ENCODE measurements at places on chromosomes 3 and 15. TPM values are rescaled to one million over a fixed set of nuclear protein-coding genes. Genes with fewer than 3 reads are reported as not detected.

CFAP100 gene
- polyA plus RNA-seq = 0.59 TPM

BMF gene
- 36.5 TPM for polyA plus RNA-seq

LMAN1L gene
- polyA plus RNA-seq = not detected

FETUB gene
- polyA plus RNA-seq = 0.65 TPM

DNA sequence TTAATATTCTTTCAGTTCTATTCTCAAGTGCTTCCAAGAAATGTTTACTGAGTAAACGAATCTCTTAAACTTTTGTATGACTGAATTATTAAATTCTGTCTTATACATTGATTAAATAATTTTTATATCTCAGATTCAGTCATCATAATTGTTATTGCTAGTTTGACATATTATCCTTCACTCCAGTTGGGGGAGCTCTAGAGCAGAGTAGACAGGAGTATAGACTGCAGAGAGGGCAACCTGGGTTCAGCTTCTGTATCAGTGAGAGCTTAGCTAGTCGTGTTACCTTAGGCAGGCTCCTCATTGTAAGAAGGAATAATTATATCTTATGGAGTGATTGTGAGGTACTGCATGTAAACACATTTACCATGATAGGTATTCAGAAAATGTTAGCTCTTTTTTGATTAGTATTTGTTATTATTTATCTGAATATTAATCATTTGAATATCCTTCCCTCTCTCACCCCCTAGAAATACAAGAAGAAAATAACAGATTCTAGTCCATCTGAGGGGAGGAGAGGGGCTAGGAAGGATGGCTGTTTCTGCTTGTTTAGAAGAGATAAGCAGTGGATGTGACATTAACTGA lies 31.0 kb upstream of the ZCWPW2 start:
- no peak for DNase-seq

DNA sequence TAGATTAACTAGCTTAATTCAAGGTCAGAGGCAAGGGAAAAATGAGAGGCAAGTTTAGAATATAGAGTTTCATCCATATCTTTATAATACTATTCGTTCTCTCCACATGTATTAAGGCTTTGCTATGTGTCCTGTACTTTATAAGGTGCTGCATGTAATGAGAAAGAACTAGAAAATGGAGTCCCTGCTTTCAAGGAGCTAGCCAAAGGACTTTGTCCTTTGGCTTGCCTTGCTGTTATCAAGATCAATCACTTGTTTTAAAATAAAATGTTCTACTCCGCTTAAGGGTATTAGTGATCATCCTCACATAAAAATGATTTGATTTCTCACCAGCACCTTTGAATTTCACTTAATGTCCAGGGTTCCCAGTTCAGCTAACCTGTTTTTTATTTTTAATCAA lies 470.9 kb downstream of the WDR72 start:
- no peak for DNase-seq

GRCh38 chr3:65864357-65864904 lies 174.3 kb downstream of the MAGI1 start:
- no peak for DNase-seq

GRCh38 chr3:123620343-123620742 lies 35.5 kb upstream of the HACD2 start:
- no peak for DNase-seq

- no peak for DNase-seq
Measured at GRCh38 chr3:127964053-127964452, 49.0 kb downstream of the KBTBD12 start.

- DNase-seq = no peak
Measured at GRCh38 chr3:144771381-144771870, 799.8 kb downstream of the DIPK2A start.

GRCh38 chr15:100668348-100668745 lies 66.0 kb downstream of the ASB7 start:
- no peak for DNase-seq

- no peak for DNase-seq
Measured at GRCh38 chr3:141276398-141276797, 44.8 kb downstream of the PXYLP1 start.

DNA sequence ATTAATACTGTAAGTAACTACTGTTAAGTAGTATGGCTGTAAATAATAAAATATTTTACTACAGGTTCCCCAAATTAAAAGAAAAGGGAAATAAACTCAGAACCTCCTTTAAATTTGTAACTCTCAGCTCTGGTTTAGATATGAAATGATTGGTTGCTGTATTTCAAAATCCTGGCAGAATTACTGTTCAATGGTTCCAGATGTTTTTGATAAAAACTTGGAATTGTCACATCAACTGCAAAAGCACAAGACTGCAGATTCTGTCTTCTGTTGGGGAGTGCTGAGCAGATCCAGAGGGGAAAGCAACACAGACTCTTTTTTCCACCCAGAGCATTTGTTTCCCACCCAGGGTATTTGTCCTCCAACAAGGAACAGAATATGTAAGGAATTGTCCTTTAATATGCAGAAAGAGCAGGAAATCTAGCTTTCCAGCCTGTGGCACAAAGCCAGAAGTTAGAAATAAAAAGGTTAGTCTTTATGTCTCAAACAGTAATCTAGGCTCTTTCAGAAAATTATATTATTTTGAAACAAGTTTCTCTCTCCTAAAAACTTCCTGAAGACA lies 178.1 kb downstream of the KLHL25 start:
- DNase-seq = no peak

DNA sequence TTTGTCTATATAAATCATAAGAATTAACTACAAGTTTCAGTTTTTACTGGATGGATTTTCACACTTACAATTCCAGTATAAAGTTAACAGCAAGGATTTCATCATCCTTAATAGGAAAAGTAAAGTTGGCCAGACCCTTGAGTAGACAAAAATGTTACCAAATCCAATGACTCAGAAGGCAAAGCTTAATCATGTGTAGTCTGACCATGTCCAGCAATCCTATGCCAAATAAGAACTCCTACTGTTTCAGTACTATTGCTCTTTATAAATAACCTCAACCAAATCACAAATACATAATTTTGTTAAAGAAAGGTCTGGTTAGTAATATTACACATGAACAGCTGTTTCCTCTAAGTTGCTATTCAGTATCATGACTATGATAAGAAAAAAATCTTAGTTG lies 35.0 kb downstream of the PLOD2 start:
- no peak for DNase-seq

Measured in left renal cortex interstitium (tissue), 4 donors.